ENCODE measurements at places on chromosomes 12 and 14. TPM values are rescaled to one million over a fixed set of nuclear protein-coding genes. Genes with fewer than 3 reads are reported as not detected.

The PLD4 gene
- total RNA-seq: 1.7 TPM

The SOAT2 gene
- not detected for total RNA-seq

GRCh38 chr12:120230326-120230973 is 29.5 kb upstream of the RPLP0 start:
- peak; percentile 74 for DNase-seq

DNA sequence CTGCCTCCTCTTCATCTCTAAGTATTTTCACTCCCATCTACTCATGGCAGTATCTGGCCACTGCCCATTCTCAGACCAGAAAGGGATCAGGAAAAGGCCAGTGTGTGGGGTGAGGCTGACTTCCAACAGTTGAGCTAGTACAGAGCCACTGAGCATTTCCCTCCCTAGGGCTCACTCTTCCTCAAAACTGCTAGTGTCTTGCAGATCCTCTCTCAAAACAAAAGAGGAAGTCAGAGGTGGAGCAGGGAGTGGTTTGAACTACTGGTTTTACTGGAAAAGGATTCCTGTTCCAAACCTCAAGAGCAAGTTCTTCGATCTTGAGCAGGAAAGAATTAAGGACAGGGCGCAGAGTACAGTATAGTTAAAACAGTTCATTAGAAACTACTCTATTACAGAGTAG is 11.7 kb upstream of the RNASE10 start:
- no peak for DNase-seq

GRCh38 chr12:62575036-62575435 is 108.4 kb downstream of the MON2 start:
- no peak for DNase-seq
